CD4-positive, alpha-beta T cell (primary cell): ENCODE measurements at places on chromosomes 7 and 10.

GRCh38 chr10:94016727-94017714, 23.3 kb downstream of the PLCE1 start:
- DNase-seq, result no peak

GRCh38 chr7:134495546-134495945, 31.8 kb upstream of the AKR1B10 start:
- DNase-seq, result no peak

- no peak for DNase-seq
Observed at GRCh38 chr7:98984126-98984525, 105.8 kb downstream of the TRRAP start.

DNA sequence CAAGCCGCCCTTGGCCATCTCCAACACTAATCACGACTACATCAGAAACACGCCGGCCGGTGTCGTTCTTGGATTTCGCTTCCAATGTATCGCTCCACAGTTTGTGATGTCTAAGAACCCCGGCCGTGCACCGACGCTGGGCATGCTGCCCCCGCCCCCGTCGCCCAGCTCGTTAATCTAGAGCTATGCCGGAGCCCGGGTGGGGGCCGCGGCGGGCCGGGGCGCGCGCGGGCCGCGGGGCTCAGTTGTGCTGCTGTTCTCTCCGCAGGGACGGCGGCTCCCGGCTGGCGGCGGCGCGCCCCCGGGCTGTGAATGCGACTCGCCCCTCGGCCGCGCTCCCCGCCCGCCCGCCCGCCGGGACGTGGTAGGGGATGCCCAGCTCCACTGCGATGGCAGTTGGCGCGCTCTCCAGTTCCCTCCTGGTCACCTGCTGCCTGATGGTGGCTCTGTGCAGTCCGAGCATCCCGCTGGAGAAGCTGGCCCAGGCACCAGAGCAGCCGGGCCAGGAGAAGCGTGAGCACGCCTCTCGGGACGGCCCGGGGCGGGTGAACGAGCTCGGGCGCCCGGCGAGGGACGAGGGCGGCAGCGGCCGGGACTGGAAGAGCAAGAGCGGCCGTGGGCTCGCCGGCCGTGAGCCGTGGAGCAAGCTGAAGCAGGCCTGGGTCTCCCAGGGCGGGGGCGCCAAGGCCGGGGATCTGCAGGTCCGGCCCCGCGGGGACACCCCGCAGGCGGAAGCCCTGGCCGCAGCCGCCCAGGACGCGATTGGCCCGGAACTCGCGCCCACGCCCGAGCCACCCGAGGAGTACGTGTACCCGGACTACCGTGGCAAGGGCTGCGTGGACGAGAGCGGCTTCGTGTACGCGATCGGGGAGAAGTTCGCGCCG, 1.9 kb downstream of the VWC2 start:
- DNase-seq, result no peak

GRCh38 chr7:148838905-148839304, 45.2 kb downstream of the EZH2 start:
- DNase-seq, result no peak

DNA sequence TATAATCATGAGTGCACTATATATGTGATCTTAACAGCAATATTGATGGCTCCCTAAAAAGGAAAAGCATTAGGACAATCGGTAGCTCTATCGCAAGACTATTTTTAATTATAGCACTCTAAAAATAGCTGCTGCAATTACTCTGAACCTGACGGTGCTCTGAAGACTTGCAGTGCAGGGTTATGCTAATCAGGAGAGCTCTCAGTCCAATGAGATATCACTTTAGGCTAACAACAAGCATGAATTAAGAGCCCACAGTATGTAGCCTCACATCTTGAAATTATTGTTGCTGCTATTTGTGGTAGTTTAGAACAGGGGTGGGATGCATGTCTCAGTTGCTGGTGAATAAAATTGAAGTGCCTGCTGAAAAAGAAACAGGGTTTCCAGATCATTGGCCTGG, 515.8 kb upstream of the AKR1E2 start:
- no peak for DNase-seq

- DNase-seq, result no peak
Observed at GRCh38 chr7:34949361-34949760, 87.9 kb downstream of the DPY19L1 start.

DNA sequence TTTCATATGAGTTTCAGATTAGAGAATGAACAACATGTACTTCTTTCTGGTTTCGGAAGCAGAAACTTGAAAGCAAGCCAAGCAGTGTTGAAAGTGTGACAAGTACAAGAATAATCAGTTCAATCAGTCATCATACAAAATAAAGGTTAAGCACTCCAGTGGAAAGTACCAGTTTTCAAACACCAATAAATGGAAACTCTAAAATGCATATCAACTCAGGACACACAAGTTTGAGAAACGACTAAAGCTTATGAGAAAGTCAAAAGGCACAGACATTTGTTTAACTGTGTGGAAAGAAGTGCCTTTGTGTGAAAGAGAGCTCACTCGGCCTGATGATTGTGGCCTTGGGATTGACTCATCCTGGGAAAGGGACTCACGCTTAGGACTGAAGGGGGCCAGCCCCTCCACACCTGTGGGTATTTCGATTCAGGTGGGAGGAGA, 60.6 kb upstream of the AKR1C1 start:
- no peak for DNase-seq
